T-helper 9 cell (primary cell): ENCODE measurements at places on chromosomes 4 and X.

GRCh38 chrX:6291444-6291843 lies 62.8 kb upstream of the NLGN4X start:
- no peak for DNase-seq

GRCh38 chr4:86592553-86593249 lies 1.4 kb upstream of the PTPN13 start:
- no peak for DNase-seq

- DNase-seq = no peak
These were observed 2045.7 kb upstream of the TENM3 start for GRCh38 chr4:180197471-180197870.

- no peak for DNase-seq
These were observed 157.9 kb downstream of the DHRSX start for GRCh38 chrX:2342874-2343273.

- DNase-seq = no peak
These were observed 75.7 kb downstream of the GAB1 start for GRCh38 chr4:143412420-143412758.

DNA sequence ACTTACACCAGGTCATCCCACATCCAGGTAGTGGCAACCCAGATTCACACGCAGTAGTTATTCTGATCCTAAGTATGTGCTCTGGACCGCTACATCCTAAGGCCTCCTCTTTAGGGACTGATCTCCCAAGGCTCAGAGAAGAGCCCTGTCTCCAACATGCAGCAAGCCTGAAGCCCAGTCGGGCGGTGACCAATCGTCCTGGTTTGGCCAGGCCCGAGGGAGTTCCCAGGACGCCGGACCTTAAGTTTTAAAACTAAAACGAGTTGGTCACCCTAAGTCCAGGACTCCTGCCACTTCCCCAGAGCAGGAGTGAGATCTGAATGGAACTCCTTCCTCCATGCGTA lies 385 bp downstream of the LYAR start:
- DNase-seq = no peak

GRCh38 chr4:18138076-18138665 lies 116.6 kb upstream of the LCORL start:
- DNase-seq = no peak

DNA sequence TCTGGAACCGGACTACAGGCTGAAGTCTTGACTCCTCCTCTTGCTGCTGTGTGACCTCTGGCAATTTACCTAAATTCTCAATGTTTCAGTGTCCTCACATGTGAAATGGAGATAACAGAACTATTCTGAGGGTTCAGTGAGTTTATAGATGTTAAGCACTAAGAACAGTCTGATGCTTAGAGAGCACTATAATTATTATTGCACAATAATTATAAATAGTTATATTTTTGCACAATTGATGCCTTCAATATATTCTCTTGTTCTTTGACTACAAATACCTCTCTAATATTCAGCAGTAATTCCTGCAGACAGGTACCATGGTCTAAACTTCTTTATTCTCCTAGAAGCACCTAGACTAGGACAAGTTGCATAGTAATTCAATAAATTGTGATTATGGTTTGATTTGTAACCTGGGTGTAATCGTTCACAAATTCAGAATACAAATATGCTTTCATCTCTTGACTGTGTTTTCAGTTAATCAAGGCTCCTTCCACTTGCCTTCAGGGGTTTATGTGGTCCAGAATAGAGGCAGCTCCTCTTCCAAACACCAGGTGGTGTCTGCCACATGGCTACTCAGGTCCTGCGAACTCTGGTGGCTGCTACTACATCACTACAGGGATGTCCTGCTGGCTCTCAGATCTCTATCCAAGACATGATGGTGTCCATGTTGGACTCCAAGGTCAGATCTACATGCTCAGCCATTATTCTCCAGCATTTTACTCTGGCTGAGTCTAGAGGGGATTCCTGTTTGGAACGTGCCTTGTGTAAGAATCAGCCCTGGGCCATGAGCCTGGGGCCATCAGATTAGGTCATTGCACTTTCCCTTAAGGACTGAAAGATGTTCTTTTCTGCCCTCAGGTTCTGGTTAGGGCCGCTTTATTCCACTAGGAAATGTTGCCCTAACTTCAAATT lies 103.4 kb downstream of the QRFPR start:
- no peak for DNase-seq

DNA sequence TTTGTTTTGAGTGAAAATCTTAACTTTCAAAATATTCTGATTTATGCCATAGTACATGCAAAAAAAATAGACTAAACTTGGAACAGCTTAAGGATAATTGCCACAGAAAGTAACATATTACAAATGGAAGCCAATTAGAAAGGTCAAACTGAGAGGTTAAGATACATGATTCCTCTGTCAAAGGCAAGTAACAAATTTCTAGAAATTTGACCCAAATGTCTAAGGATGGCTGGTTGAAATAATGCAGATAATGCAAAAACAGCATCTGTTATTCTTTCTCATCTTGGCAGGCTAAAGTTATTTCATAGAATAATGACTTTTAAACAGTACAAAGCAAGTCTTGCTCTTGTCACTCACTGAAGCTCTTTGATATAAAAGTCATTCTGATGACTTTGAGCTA lies 10.5 kb downstream of the FGF5 start:
- DNase-seq = no peak

GRCh38 chrX:39773923-39774773 lies 323.6 kb downstream of the BCOR start:
- no peak for DNase-seq

DNA sequence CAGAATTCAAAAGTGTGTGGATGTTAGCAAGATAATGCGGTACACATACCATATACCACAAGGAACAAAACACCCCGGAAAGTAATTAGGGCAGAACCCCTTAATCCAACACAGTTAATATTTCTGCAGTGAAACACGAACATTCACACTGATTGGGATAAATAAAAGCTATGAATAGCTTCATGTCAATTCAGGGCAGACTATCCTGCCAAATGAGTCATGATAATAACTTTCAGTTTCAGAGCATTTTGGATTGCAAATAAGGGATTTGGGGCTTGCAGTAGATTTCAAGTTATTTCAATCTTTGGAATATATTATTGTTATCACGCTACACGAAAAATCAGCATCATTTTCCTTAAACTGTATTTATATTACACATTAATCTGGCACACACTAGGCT lies 24.3 kb downstream of the IRF2 start:
- no peak for DNase-seq

DNA sequence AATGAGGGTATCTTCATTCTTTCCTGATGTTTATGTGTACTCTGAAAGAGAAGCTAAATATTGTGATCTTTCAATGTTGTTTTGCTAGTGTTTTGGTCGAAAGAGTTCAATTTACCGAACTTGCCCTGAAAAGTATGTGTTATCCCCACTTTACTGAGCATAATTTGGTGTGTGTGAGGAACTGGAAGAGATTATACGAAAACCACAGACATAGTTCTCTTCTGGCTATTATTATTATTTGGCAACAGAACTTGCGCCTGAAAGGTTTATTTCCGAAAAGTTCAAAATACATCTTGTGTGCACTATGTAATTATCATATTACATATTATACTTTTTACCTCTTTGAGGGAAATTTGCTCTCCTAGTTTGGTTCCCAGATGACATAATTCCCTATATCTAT lies 232.5 kb upstream of the INTU start:
- DNase-seq = no peak

GRCh38 chrX:153441296-153441695 lies 4.6 kb downstream of the TREX2 start:
- no peak for DNase-seq

GRCh38 chrX:24412637-24413363 lies 52.3 kb upstream of the PDK3 start:
- DNase-seq = no peak

DNA sequence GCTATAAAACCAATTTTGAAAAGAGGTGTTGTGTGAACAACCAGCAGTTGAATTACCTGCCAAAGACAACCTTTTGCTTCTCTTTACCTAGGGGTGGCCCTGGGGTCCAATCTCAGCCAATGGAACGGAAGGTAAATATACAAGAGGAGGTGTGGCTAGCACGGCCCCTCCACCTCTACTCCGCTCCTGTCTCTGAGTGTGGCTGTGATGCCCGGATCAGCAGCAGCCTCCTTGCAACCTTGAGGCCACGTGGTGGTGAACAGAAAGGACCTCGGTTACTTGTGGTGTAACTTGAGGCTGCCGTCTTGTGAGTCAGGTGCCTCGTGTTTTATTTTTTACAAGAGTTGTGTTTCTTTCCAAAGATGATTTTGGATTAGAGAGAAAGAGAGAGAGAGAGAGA lies 121.5 kb upstream of the PPP2R3B start:
- DNase-seq = no peak
